ENCODE measurements at places on chromosomes 13 and 19. TPM values are rescaled to one million over a fixed set of nuclear protein-coding genes. Genes with fewer than 3 reads are reported as not detected.

RPL18 gene
- 1,511 TPM for total RNA-seq

ZNF536 gene
- not detected for total RNA-seq

PSG3 gene
- total RNA-seq = not detected

SMIM24 gene
- total RNA-seq = not detected

TBC1D17 gene
- 47.6 TPM for total RNA-seq

ASF1B gene
- total RNA-seq = 94.8 TPM

- no peak for DNase-seq
- peaks cover 5% of the 10 kb centered on the region for H3K36me3 ChIP-seq
- no peak overlapping the region for H3K27ac ChIP-seq
Measured at GRCh38 chr13:42876887-42877545, 95.6 kb downstream of the FAM216B start.

GRCh38 chr19:41386442-41386841 is 10.1 kb downstream of the TMEM91 start:
- peaks cover 11% of the 10 kb centered on the region for H3K36me3 ChIP-seq
- no peaks in the 10 kb centered on the region for H3K4me1 ChIP-seq
- no peak overlapping the region for H3K27ac ChIP-seq
- H3K4me3 ChIP-seq = no peak overlapping the region
- H3K27me3 ChIP-seq = no peaks in the 10 kb centered on the region

- H3K4me1 ChIP-seq = no peaks in the 10 kb centered on the region
- H3K27me3 ChIP-seq = no peaks in the 10 kb centered on the region
- no peak overlapping the region for H3K27ac ChIP-seq
Measured at GRCh38 chr19:16518483-16519229, 22.5 kb downstream of the C19orf44 start.

DNA sequence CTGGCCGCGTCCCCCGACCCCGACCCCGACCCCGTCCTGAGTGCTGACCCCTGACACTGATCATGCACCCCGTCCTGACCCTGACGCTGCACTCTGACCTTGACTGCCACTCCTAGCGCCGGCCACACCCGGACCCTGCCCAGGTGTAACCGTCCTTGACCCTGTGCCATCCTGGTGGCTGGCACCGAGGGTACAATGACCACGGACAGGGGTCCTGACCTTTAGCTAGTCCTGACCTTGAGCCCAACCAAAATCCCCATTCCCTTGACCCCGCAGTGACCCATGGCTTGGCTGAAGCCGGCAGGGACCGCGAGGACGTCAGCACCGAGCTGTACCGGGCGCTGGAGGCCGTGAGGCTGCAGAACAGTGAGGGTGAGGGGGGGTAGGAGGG is 25.9 kb downstream of the CLEC4M start:
- H3K4me3 ChIP-seq = no peak overlapping the region
- no peaks in the 10 kb centered on the region for H3K4me1 ChIP-seq
- H3K27me3 ChIP-seq = peaks cover 35% of the 10 kb centered on the region
- no peak overlapping the region for H3K27ac ChIP-seq

GRCh38 chr19:46861691-46862502 is 1.1 kb downstream of the ARHGAP35 start:
- DNase-seq = no peak
- H3K27ac ChIP-seq = no peak overlapping the region
- H3K4me3 ChIP-seq = no peak overlapping the region
- peaks cover 3% of the 10 kb centered on the region for H3K36me3 ChIP-seq
- H3K4me1 ChIP-seq = peaks cover 22% of the 10 kb centered on the region

GRCh38 chr13:80082396-80083080 is 258.4 kb downstream of the SPRY2 start:
- no peak overlapping the region for H3K27ac ChIP-seq
- no peaks in the 10 kb centered on the region for H3K36me3 ChIP-seq
- no peaks in the 10 kb centered on the region for H3K27me3 ChIP-seq
- no peaks in the 10 kb centered on the region for H3K4me1 ChIP-seq
